ENCODE measurements at places on chromosomes 5 and 9.

GRCh38 chr9:2179567-2179966 is 164.4 kb downstream of the SMARCA2 start:
- DNase-seq = no peak

GRCh38 chr9:124198948-124199347 is 58.8 kb upstream of the NEK6 start:
- no peak for DNase-seq

- DNase-seq = no peak
These were observed 359.1 kb upstream of the DAB2 start for GRCh38 chr5:39783756-39784421.

GRCh38 chr9:131397100-131397790 is 3.4 kb downstream of the PRRC2B start:
- no peak for DNase-seq

DNA sequence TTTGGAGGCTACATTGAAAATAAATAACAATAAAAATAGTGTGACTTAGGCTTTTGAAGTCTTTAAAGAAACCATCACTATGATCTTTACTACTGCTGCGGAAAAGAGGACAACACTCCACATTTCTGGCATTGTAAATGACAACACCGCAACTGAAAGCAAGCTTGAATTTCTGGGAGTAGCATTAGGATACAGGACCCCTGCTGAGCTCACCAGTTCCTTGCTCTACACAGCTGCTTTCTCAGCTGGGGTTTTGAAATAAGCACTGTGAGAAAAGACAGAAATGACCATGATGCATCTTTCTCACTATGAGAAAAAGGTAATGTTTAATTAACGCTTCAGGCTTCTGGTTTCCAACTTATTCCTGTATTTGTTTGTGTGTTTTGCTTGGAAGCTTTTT is 168.0 kb downstream of the TAF11L14 start:
- no peak for DNase-seq

- DNase-seq = no peak
These were observed 52.4 kb downstream of the TTLL11 start for GRCh38 chr9:122040561-122041242.

GRCh38 chr9:98884849-98885248 is 58.9 kb upstream of the COL15A1 start:
- no peak for DNase-seq

GRCh38 chr9:36450110-36450732 is 50.2 kb upstream of the RNF38 start:
- peak; percentile 34 for DNase-seq

DNA sequence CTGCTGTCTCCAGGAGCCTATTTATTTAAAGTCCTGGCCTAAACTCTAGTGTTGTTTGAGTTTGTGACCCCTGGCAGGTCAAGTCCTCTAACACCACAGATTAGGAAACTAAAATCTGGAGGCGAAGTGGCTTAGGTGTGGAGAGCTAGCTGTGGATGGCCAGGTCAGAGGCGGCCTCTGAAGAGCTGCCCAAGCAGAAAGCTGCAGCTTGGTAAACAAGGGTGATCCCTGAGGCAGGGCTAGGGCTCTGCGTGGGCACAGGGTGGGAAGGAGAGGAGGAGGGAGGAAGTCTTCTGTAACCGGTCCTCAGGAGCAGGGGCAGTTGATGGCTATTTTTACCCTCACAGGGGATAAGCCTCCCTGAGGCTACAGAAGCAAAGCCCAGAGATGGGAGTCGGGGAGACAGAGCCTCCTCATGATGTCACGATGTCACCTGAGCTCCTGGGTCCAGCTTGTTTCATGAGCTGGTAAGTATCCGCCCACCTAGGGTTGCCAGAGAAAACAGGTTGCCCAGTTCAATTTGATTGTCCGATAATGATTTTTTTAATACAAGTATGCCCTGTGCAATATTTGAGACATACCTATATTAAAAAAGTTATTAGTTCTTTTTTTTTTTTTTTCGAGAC is 25.9 kb upstream of the BOD1 start:
- no peak for DNase-seq

GRCh38 chr5:58108511-58108910 is 351.4 kb downstream of the PLK2 start:
- no peak for DNase-seq

DNA sequence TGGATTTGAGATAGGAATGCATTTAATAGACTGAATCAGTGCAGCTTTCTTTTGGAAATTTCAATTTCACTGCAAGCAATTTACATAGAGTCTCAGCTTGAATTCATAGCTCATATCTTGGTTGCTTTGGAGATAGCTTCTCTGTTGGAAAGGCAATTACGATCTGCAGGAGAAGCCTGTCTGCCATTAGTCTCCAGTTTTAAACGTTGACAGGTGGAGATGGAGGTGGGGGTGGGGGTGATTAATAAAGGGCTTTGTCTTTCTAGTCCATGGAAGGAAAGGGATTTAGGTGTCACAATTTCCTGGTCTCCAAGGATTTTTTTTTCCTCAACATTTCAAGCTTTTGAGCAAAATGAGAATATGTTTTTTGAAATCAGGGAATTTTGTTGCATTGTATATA is 184.7 kb downstream of the CARTPT start:
- DNase-seq = no peak

DNA sequence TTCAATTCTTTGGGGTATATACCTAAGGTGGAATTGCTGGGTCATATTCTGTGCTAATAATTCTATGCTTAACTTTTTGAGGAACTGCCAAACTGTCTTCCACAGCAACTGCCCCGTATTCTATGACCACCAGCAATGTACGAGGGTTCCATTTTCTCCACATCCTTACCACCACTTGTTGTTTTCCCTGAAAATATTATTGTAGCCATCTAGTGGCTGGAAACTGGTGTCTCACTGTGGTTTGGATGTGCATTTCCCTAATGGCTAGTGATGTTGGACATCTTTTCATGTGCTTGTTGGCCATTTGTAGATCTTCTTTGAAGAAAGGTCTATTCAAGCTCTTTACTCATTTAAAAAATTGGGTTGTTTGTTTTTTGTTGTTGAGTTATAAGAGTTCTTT is 30.7 kb downstream of the MSX2 start:
- DNase-seq = peak; percentile 7

- no peak for DNase-seq
These were observed 239.3 kb downstream of the ARHGEF28 start for GRCh38 chr5:73865315-73865714.

DNA sequence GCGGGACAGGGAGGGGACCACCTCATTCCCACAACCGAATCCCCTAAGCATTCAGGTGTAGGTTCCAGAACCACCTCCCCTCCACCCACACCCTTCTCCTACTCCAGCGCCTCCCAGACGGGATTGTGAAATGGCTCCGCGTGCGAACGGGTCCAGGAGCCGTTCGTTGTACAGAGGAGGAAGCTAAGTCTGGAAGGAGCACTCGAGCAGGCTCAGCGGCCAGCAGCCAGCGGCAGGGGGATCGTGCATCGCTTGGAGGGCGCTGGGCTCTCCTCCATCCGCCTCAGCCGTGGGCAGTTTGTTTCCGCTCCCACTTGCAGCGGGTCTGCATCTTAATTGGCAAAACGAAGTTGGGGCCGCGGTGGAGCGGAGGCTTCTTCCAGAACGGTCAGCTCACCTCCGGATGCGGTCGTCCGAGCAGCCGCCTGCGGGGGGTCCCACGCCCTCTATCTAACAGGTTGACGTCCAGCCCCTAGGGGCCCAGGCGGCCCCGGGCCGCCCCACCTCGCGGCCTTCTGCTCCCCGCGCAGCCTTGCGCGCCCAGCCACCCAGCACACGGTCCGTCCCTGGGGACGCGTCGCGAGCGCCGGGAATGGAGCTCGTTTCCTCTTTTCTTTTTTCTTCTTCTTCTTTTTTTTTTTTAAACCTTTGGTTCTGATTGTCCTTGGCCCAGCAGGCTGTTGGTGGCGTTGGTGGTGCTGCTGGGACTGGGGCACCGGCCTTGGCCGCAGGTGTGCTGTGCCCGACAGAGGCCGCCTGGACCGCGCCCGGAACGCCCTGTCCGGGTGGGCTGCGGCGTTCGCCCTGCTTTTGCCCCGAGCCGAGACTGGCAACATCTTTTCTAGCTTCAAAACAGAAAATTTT is 3.9 kb upstream of the BARX1 start:
- DNase-seq = peak; percentile 85

GRCh38 chr5:157827423-157827822 is 31.5 kb downstream of the CLINT1 start:
- no peak for DNase-seq

DNA sequence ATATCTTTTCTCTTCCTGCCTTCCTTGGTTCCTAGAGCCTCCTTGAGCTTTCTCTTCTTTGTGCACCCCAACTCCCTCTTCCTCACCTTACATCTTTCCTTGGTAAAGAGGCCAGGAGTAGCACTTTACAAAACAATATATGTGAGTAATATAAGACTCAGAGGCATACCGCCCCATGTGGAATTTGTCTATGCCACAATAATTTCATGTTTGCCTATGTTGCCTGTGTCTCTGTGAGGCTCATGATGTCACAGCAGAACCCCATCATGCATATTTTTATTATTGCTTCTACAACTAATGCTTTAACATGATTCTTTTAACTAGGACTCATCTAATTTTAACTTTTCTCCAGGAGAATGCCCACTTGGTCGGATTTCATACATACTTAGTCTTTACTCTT is 15.0 kb upstream of the LVRN start:
- DNase-seq = no peak

DNA sequence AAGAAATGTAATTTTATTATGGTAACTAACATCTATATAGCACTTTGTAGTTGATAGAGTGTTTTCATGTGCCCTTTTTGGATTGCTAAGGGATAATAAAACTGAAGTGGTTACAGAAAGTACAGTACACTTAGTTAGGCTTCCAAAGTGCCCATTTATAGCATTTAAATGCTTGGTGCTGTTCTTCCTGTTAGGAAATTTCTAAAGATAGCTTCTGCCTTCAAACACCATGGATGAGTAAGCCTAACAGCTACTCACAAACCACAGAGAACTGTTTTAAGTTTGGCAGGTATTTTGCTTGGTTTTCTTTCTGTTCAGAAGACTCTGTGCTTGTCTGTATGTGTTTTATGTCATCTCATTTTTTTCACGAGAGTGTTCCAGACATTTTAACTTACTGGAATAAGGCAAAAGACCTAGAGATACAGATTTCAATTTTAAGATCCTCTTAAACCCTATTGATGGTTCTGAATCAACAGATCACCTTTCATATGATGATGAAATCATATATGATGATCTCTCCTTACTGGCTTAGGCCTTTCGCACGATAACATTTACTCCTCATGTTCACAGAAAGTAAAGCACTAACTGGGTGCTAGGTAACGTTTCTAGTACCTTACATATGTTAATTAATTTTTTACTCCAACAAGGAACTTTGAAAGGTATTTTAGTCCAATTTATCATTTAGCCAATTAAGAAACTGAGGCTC is 4.4 kb downstream of the RIMOC1 start:
- DNase-seq = peak; percentile 22

DNA sequence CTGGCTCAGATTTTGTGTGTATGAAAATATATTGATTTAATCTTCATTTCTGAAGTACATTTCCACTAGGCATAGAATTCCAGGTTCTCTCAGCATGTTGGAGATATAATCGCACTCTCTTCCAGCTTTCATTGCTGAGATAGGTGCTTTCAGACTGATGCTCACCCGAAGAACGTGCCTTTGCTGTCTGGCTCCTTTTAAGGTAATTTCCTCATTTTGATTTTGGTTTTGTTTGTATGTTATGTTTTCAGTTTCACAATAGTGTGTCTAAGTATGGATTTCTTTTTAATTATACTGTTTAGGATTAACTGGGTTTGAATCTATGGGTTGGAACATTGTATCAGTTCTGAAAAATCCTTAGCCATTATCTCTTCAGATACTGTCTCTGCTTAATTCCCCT is 132.0 kb upstream of the NFIB start:
- DNase-seq = no peak

- DNase-seq = no peak
These were observed 220.1 kb downstream of the FAM114A2 start for GRCh38 chr5:153818626-153819025.

GRCh38 chr9:127014910-127015540 is 100.4 kb downstream of the RALGPS1 start:
- no peak for DNase-seq

GRCh38 chr9:68705531-68706362 is 707 bp downstream of the PIP5K1B start:
- peak; percentile 45 for DNase-seq

GRCh38 chr9:24932785-24933184 is 387.1 kb upstream of the IZUMO3 start:
- no peak for DNase-seq

DNA sequence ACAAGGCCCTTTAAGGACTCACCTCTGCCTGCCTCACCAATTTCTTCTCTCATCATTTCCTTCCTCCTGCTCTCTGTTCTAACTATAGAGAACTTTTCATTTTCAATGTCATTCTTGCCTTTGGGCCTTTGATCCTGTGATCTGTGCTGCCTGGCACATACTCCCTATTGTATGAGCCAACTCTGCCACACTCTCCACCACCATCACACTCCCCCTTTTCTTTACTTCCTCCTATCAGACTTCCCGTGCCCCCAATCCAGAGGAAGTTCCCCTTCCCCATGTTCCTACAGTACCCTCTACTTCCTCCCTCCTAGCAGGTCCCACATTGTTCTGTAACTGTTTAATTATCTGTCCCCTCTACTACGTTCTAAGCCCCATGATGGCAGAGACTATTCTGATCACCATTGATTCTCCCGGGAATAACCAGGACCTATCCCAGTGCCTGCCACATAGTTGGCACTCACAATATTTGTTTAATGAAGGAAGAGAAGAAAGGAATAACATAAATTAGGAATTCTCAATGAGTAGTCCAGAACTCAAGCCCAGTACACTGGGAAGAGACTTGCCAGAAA is 27.5 kb downstream of the ADAM19 start:
- no peak for DNase-seq

GRCh38 chr9:27019589-27019988 is 14.1 kb upstream of the LRRC19 start:
- DNase-seq = peak; percentile 25

All from NB4 (cell line).